BE2C (cell line): ENCODE measurements at places on chromosomes 1 and 21.

DNA sequence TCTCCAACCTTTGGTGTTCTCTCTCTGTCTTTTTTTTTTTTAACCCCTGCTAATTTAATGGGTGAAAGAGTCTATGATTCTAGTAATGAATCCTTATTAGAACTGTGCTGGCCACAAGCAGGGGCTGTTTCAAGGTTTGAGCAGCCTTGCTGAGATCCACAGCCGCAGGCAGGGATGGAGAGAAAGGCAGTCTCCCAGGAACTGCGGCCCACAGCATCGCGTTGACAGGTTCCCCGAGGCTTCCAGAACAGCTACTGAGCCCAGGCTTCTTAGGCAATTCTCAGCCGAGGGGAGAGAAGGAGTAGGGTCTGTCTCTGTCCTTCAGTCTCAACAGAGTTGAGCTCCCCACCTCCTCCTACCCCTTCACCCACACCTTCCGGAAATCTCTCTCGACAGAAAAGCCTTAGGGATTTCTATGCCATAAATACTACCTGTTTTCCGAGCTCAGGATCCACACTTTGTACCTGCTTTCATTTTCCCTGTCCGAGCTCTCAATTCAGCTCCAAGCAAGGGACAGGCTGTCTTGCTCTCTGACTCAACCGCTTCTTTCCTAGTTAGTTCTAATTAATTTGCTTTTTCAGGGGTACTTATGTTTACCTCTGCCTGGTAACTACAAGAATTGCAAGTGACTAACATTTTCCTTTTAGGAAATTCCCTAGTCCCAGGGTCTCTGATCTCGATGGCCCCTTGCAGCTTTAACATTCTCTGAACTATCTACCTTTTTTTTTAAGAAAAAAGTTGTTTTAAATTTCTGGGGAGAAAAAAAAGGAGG, 6.7 kb upstream of the CASZ1 start:
- no peak for DNase-seq

DNA sequence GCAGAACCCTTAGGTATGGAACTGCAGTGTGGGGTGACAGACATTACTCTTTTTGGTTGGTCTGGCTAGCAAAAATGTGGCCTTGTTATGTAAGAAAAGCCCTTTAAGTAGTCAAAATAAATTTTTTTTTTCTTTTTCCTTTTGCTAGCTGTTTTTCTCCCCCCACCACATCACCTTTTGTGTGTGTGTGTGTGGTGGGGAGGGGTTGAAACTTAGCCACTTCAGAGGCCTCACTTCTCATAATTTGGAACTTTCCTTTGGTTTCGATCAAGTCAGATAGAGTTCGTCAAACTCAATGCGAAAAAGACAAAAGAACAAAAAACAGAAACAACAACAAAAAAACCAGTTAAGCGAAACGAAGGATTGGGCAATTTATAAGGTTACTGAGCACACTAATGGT, 1.9 kb upstream of the PRMT2 start:
- no peak for DNase-seq

GRCh38 chr1:12599657-12600056, 18.4 kb downstream of the DHRS3 start:
- DNase-seq: no peak

- DNase-seq: no peak
Observed at GRCh38 chr1:32891630-32892029, 5.3 kb downstream of the HPCA start.

DNA sequence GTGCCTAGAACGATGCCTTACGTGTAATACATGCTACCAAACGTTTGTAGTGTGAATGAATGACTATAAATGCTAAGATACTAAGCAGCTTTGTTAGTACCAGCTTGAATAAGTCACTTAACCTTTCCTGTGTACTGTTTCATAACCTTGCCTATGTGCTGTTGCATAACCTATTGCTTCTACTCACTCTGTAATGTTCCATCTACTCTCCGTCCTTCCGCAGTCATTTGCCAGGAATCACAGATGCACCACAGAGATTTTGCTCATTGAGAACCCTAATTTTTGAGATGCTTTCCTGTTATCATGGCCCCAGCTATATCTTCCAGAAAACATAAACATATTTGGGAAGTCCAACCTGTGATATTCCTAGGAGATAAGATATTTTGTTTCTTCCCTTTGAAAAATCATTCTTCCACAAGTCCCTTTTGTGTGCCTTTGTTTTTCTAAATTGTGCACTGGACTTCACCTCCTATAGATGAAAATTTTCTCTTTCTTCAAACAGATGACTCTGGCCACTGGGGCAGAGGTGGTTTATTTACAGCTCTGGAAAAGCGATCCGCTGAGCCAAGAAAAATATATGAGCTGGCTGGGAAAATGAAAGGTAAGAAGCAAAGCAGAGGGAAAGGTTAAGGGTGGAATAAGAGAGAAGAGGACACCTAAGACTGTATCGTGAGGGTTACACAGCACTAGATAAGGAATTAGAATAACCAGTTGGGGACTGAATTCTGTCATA, 44.8 kb downstream of the CHD1L start:
- no peak for DNase-seq

- peak; percentile 6 for DNase-seq
Observed at GRCh38 chr1:50704126-50704525, 255.9 kb downstream of the FAF1 start.

DNA sequence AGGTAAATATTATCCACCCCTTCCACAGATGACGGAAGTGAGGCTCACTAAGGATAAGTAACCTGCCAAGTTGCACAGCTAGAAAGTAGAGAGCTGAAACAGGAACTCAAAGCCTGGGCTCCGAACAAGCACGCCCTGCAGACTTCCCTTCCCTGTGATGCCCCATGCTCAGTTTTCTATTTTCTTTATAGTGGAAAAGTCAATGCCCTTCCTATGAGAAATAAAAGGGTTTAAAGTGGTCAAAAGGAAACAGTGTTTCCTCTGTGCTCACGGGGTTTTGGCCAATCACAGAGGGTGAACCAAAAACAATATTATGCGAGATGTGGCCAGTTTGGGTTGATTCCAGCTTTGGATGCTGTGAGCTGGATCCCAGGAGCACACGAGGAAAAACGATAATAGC, 44.5 kb downstream of the DDR2 start:
- no peak for DNase-seq

GRCh38 chr1:234040446-234041317, 136.2 kb downstream of the SLC35F3 start:
- no peak for DNase-seq

- no peak for DNase-seq
Observed at GRCh38 chr1:197807739-197808453, 32.6 kb upstream of the DENND1B start.

- DNase-seq: no peak
Observed at GRCh38 chr1:117734403-117734802, 128.6 kb downstream of the TENT5C start.

DNA sequence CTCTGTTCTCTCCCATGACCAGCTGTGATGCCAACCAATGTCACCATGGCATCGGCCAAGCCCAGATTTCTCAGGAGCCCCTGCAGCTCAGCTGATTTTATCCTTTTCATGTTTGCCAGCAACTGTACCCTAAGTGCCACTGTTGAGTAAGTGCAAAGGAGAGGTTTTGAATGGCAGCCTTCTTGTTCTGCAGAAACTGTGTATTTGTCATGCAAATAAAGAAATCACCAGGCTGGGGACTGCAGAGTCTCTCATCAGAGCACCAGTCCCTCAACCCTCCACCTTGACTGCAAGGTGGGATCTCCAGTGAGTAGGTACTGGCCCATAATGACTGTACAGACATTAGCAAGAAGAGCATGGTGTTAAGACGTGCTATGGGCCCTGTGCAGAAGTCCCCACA, 26.6 kb downstream of the C8B start:
- DNase-seq: no peak

GRCh38 chr1:231032963-231033362, 7.1 kb downstream of the FAM89A start:
- no peak for DNase-seq

DNA sequence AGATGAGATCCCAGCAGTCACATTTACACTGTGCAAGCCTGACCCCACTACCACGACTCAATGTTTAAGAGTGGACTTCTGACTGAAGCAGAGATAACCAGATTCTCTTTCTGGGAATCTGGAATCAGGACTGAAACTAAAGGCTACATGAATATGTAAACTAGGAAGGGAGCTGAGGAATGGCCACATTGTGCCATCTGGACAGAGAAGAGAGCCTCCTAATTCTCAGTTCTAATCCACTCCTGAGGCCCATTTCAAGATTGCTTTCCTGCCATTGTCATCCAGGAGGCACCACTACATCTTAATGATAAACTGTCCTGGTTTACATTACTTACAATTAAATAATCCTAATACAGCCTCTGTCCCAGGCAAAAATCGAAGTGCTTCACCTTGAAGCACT, 6.5 kb downstream of the PAXBP1 start:
- no peak for DNase-seq

DNA sequence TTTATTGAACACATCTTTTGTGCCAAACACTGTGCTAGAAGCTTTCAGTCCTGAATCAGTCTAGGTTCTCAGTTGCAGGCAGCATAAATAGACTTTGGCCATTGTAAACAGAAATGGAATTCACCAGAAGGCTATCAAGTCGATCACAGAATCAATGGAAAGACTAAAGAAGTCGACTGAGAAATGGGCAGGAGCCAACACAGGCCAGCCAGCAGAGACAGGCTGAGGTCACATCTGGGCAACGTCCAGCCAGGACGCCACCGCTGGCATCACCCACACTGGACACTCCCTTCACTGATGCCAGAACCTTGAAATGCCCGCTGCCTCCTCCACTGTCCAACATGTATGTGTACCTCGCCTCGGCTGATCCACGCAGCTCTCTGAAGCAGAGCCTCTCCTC, 5.5 kb upstream of the CNTN2 start:
- DNase-seq: no peak

DNA sequence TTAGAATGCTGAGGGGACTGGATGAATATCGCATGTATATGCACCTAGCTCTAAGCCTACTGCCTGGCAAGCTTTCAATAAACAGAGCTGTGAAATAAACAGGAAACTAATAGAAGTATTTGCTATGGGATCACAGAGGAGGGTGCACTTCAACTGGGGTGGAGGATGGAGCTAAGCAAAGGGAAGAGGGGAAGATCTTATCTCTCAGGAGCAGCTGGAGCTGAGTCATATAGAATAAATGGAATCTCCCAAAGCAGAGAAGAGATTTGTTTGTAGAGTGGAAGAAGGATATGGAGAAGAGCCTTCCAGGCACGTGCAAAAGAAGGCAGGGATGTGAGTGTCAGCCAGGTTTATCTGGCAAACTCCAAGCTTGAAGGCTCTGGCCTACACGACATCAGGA, 17.0 kb upstream of the KCNA10 start:
- DNase-seq: no peak

- peak; percentile 78 for DNase-seq
Observed at GRCh38 chr21:25639551-25640201, 618 bp downstream of the JAM2 start.

DNA sequence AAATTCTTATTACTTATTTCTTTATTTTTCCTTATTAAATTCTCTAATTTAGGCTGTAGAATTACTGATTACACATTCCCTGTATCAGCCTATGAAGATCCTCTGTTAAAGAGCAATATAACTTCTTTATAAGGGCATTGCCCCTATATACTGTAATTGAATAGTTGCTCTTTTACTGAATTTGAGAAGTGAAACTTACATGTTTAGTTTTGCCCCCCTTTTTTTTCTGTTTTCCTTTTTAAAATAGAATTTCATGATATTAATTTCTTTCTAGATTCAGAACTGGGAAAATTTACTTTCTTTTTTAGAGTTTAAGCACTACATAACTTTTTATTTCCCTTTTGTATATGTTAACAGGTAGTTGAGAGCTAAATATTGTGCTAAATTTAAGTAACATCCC, 29.5 kb upstream of the PGM1 start:
- no peak for DNase-seq

- DNase-seq: no peak
Observed at GRCh38 chr21:25186273-25186672, 421.0 kb downstream of the MRPL39 start.

DNA sequence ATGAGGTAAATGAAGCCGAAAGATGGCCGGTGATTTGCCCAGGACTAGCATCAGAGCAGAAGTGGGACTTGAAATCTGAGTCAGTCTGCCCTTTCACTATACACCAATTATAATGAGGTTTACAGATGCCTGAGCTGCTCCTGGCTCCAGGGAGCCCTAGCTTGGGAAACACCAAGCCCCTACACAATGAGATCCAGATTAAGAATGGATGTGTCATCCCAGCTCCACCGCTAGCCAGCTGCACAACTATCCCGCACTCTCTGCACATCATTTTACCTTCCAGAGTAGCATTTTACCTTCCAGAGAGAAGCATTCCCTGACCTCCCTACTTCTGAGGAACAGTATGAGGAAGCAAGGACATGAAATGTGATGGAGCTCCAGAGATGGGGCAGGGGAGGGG, 27.0 kb downstream of the SERTAD4 start:
- no peak for DNase-seq

DNA sequence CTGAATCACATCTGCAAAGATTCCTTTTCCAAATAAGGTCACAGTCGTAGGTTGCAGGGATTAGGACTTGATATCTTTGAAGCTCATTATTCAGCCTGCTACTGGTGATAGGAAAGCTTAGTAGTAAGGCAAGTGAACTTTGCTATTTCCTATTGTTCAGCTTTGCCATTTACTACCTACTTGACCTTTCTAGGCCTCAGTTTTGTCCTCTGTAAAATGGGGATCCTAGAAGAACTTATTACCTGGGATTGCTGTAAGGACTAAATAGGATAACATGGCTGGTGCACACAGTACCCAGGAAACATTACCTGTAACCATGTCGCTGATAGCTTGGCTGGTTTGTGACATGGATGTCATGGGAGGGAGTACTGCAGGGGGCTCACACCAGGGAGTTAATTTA, 24.5 kb downstream of the UMODL1 start:
- DNase-seq: no peak

GRCh38 chr1:210159211-210159610, 73.4 kb upstream of the SERTAD4 start:
- DNase-seq: no peak

DNA sequence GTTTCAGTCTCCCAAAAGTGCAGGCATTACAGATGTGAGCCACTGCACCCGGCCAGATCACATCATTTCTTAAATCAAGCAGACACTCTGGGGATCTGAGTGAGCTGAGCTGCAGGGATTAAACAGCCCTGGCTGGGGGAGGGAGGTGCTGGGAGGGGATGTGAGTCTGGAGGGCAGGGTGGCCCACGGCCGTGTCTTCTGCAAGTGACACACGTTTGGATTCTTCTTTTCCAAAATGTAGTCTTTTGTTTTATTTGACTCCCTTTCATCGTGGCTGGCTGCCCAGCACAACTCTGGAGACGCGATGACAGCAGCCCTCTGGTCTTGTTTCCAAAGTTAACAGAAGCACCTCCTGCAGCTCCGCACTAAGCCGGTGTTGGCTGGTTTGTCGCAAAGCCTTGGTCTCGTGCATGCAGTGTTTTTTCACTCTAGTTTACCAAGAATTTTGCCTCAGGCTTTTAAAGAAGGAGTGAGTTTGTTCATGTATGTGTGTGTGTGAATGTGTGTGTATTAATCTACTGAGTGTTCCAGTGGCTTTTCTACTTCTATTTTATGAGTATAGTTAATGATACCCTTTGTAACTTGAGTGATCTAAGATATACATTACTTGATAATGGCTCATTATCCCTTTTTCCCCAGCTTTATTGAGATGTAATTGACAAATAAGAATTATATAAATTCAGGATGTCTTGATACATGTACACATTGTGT, 2.8 kb upstream of the KRTAP10-5 start:
- DNase-seq: no peak

- no peak for DNase-seq
Observed at GRCh38 chr1:17573518-17574041, 34.1 kb downstream of the ARHGEF10L start.
